ENCODE measurements at places on chromosomes 5 and 9. TPM values are rescaled to one million over a fixed set of nuclear protein-coding genes. Genes with fewer than 3 reads are reported as not detected.

The PIP5K1B gene
- total RNA-seq = 2.4 TPM

The BTNL8 gene
- 0.21 TPM for total RNA-seq

The ECPAS gene
- 92.6 TPM for total RNA-seq

The SOWAHA gene
- 0.21 TPM for total RNA-seq

The SLC46A2 gene
- not detected for total RNA-seq

The RNF183 gene
- total RNA-seq = not detected

The INSL4 gene
- not detected for total RNA-seq

The DRD1 gene
- 0.10 TPM for total RNA-seq

The FIBCD1 gene
- total RNA-seq = 6.2 TPM

The PRELID2 gene
- total RNA-seq = 4.1 TPM

The USP20 gene
- total RNA-seq = 15.8 TPM

The ADAMTSL1 gene
- 1.8 TPM for total RNA-seq

The GPRIN1 gene
- 14.2 TPM for total RNA-seq

The TTC23L gene
- total RNA-seq = 0.55 TPM

The DMGDH gene
- total RNA-seq = not detected

The PCDHA9 gene
- total RNA-seq = 0.03 TPM

All from H7 (cell line).